Cortex of kidney (tissue), 1 donor: ENCODE measurements at places on chromosomes 2 and 18.

DNA sequence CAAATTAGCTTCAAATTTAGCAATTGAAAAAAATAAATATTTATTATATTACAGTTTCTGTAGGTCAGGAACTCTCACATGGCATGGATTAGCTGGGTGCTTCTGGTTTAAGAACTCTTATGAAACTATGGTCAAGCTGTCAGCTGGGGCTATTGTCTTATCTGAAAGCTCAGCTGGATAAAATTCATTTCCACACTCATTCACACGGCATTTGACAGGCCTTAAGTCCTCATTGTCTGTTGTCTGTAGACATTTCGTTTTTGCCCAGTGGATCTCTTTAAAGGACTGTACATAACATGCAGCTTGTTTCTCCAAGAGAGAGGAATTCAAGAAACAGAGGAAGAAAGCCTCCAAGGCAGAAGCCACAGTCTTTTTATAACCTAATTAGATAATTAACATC lies 1556.8 kb upstream of the SLC39A10 start:
- no peak for DNase-seq

GRCh38 chr2:181266614-181267013 lies 190.6 kb upstream of the ITGA4 start:
- DNase-seq = no peak

- no peak for DNase-seq
Measured at GRCh38 chr2:108073415-108074072, 87.2 kb downstream of the SLC5A7 start.

GRCh38 chr18:42275138-42275535 lies 320.1 kb downstream of the PIK3C3 start:
- no peak for DNase-seq

DNA sequence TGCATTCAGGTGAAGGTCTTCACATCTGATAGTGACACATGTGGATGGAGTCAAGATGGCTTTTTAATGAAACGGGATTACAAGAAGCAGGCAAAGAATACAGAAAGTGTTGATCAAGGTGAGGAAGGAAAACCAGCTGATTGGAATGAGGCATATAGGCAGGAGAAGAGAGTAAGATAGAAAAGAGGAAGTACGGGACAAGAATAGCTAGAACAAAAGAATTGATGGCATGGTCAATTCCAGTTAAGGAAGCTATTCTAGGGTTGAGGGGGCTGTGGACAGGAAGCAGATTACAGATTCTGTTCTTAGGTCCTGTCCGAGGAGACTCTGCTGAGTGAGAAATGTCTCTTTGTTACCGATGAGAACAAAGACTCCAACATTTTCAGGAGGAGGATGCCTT lies 13.2 kb upstream of the NCK2 start:
- DNase-seq = no peak

DNA sequence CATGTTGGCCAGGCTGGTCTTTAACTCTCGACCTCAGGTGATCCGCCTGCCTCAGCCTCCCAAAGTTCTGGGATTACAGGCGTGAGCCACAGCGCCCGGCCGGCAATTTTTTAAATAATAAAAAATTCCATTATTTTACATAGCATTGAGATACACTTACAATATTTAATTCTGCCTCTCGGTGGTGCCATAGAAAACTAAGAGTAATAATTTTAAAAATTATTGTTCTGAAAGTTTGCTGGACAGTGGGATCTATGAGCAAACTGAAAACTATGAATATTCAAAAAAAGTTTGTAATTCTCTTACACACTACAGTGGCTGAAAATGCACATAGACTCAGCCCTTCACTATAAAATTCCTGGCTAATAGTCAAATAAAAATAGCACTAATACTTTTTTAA lies 90.9 kb upstream of the STON1 start:
- DNase-seq = no peak

DNA sequence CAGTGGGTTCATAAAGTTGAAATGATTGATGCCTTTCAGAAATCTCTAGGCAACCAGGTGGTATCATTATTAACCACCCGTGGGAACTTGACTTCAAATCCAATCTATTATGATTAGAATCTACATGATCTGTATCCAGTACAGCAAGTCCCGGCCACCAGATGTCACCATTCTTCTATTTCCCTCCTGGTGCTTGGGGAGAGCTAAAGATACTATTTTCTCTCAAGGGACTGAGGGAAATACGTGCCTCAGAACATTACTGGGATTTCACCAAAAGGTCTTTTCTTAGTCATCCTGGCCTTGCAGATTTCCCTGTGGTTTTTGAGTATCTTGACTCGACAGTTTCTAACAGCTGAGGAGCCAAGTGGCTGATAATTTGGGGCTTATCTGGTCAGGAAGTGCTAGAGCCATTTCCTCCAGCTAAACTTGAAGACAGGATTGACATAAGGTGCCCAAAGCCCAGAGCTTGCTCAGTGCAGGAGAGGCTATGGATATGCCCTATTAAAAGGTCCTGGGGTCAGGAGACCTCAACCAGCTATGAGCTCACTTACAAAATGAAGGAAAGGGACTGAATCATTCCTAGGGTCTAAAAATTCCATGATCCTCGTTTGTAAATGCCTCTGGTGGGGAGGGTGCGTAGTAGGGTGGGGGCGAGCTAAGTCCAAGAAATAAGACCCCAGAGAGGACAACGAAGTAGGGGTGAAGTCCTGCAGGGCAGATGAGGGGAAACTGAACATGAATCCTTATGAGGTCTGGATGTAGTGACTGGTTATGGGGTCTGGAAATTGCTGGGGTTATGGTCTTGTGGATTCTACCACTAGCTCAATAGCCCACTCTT lies 135.4 kb upstream of the MGAT5 start:
- DNase-seq = no peak
